ENCODE measurements at places on chromosomes 4 and X. TPM values are rescaled to one million over a fixed set of nuclear protein-coding genes. Genes with fewer than 3 reads are reported as not detected.

- no peak for DNase-seq
Observed at GRCh38 chr4:23388255-23388654, 501.6 kb downstream of the PPARGC1A start.

DNA sequence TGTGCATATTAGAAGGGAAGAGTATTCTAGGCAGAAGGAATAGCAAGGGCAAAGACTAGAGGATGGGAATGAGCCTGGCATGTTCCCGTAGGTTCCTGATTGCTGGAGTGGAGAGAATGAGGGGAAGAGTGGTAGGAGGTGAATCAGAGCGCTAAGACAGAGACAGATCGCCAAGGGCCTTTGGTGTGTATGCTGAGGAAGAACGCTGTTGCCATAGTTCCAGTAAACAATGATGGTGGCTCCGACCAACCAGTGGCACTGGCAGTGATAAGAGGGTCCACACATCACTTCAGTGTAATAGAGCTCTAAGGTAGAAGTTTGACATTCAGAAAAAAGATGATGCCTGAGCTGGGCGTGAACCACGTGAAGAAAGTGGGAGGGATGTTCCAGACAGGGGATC lies 966 bp downstream of the TBC1D25 start:
- no peak for DNase-seq

GRCh38 chrX:24424948-24425347 lies 40.1 kb upstream of the PDK3 start:
- DNase-seq: no peak

The JADE3 gene
- 0.26 TPM for total RNA-seq
